Bone marrow (tissue), 2 donors: ENCODE measurements at places on chromosomes 3 and 15.

- no peak for DNase-seq
Measured at GRCh38 chr15:51687565-51687964, 6.3 kb downstream of the SCG3 start.

GRCh38 chr15:72592676-72593075, 61.8 kb upstream of the GOLGA6B start:
- DNase-seq, result no peak

DNA sequence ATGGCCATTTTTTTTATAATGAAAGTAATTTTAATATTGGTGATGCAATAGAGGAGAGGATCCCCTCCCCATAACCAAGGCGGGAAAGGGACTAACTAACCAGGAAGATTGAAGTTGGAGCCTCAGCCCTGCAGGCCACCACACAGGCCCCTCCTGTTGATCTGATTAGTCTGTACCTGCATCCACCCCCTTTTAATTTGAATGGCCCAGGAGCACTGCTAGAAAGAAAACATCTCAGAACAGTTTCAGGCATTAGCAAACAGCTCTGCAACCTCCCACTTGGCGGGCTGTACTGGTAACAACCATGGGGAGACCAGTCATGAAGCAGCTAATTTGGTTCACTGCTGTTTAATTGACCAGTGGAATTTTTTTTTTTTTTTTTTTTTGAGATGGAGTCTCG, 10.3 kb downstream of the CAV3 start:
- DNase-seq, result no peak

DNA sequence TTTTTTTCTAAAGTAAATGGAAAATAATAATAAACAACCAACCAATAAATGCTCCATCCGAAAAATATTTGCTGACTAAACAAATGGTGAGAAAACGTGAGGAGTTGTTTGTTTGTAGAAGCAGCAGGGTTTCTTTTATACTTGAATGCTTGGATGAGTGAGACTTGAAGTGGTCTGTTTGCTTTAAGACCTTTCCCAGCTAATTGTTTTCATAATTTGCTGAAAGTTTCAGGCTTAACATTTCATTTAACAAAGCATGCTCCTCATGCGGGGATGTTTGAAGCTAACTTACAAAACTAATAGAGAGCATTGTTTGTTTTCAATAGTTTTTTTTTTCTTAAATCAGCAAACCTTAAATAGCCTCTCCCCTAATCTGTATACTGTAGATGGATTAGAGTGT, 484.6 kb downstream of the ROBO2 start:
- no peak for DNase-seq
